Central memory CD4-positive, alpha-beta T cell (primary cell): ENCODE measurements at places on chromosomes 4 and X.

DNA sequence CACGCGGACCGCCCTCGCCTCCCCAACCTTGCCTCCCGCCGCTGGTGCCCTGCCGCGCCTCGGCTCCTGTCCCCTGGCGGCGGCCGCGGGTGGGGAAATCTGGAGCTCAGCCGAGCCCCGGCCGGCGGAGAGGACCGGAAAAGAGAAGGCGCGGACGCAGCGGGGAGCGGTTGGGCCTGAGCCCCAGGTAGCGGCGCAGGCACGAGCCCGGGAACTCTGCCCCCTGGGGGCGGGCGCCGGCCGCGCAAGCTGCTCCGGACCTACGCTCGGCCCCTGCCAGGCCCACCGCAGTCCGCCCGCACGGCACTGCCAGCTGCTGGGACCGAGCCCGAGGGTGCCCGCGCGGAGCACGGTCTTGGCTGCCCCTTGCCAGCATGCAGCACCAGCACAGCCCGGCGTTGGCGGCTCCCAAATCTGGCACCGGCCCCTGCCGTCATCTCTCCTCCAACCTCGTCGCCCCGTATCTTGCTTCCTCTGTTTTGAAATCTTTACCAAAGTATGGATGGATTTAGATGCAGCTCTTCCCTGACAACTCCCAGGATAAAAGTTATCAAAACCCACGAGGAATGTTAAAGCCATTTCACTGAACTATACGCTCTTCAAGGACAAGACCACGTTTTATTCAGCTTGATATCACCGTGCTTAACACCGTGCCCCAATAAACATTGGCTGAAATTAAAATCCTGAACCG is at the start of gene PRSS12:
PRSS12 (minus strand) TSS at position 161 of the 691 bp plus-strand sequence. CDS start 283 bp downstream, outside the sequence.
- DNase-seq = peak; percentile 31

DNA sequence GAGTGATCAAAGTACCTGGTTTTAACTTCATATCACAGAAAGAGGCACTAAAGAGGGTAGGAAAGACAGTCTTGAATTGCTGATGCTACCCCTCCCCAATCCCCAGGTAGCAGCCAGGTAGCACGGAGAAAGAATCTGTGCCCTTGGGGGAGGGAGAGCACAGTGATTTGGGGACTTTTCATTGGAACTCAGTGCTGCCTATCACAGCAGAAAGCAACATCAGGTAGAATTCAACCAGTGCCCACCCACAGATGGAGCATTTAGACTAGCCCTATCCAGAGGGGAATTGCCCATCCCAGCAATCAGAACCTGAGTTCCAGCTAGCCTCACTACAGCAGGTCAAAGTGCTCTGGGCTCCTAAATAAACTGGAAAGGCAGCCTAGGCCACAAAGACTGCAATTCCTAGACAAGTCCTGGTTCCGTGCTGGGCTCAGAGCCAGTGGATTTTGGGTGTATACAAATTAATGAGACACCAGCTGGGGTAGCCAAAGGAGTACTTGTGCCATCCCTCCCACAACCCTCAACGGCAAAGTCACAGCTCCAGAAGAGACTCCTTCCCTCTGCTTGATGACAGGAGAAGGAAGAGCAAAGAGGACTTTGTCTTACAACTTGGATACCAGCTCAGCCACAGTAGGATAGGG is 228.1 kb downstream of the THOC2 start:
- no peak for DNase-seq

DNA sequence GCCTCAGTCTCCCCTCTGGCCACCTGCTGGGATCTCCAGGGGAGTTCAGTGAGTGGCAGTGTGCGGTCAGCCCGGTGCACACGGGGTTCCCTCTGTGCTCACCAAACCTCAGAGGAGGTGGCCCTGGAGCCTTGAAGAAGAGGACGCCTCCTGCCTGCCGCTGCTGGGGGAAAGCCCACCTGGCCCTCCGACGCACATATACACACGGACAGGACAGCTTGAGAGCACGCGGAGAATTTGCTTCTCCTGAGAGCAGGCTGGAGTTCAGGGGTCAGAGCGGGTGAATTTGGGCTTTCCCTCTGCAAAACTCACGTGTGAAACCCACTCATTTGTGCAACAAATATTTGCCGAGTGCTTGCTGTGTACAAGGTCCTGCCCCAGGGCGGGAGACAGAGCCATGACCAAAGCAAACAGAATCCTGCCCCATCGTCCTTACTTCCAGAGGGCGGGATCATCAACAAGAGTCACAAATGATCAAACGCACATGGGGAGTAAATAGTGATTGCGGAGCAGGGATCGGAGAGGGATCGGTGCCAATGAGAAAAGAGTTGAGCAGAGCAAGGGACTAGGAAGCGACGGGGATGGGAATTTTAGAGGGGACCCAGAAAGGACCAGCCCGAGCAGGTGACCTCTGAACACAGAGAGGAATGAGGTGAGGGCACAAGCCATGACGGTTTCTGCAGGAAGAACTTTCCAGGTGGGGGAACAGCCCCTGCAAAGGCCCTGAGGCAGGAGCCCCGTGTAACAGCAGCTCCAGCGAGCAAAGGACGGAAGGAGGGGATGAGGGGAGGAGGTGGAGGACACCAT is 17.6 kb downstream of the BLOC1S4 start:
- DNase-seq = no peak

DNA sequence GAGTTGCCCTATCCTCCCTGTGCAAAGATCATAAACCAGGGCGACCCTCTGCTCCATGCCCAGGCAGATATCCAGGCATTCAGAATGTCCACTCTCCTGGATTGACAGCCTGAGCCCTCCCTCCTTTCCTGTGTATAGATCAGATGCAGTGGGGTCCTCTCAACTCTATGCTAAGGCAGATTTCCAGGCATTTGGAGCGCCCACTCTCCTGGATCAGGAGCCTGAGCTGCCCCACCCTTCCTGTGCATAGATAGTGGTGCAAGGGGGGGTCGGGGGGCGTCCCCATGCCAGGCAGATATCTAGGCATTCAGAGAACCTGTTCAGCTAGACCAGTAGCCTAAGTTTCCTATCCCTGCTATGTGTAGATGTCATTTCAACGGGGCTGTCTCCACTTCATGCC is 941.1 kb downstream of the PCDH19 start:
- no peak for DNase-seq

GRCh38 chr4:41202356-41202755 is 12.0 kb downstream of the APBB2 start:
- DNase-seq = no peak

- DNase-seq = no peak
Measured at GRCh38 chr4:114149-114548, 10.2 kb upstream of the ZNF718 start.

DNA sequence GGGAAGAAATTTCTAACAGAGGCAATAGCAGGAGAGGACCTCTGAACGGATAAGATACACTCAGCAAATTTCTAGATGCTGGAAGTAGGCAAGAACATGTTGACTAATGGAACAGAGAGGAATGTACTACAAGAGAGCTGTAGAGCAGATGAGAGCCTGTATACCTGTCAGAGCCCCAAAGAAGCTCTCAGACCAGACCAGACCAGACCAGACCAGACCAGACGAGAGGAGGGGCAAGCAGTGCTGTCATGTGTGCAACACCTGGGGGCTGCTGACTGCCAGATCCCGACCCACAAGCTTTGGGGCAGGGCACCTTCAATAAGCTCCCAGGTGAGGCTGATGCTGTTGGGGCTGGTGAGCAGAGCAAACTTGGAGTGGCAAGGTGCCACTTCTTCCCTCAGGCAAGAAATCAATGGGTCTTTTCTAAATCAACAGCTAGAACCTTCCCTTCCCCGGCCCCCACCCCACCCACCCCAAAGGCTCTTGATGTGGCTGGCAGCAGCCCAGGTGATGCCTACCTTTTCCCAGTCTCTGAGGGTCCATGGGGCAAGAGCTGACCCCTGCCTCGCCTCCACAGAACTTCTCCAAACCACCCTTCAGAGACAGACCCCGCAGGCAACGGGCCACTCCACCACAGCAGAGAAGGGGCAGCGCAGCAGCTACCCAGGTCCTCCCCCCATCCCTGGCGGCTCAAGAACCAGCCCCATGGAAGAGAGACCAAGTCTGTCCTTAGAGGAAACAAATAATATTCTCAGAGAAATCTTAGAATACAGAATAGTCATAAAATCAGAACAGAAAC is 32.7 kb downstream of the MECP2 start:
- no peak for DNase-seq

DNA sequence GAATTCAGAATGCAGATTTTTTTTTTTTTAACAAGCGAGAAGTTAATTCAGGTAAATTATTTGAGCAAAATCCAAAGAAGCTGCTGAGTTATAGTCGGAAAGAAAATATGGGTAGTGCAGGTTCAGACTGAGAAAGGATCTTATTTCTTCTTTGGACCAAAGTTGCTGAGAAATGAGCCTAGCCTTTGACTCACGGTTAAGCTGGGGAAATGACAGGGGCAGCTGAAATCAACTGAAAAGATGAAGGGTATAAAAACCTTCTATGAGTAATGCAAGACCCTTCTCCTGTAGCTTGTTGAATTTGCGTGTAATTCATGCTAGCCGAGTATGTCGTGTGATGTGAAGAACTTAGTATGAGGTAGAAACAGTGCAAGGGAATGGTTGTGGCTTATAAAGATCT is 63.0 kb downstream of the KIAA0232 start:
- DNase-seq = no peak

DNA sequence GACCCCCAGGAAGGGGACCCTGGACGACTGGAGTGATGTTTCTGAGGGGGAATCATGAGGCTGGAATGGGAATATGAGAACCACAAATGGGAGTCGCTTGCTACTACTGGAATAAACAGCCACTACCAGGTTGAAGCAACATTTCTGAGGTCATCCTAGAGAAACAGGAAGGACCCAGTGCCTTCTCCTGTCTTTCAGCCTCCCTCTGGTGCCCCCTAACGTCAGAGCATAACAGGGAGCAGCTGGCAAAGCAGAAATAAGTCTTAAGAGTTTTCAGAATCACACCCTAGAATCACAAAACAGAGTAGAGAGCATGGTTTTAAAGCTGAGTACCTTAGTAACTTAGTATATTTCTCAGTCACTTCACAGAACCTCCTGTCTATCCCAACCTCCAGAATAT is 347.8 kb upstream of the PITX2 start:
- DNase-seq = no peak

- DNase-seq = no peak
Measured at GRCh38 chr4:168699224-168699878, 202.5 kb downstream of the PALLD start.

DNA sequence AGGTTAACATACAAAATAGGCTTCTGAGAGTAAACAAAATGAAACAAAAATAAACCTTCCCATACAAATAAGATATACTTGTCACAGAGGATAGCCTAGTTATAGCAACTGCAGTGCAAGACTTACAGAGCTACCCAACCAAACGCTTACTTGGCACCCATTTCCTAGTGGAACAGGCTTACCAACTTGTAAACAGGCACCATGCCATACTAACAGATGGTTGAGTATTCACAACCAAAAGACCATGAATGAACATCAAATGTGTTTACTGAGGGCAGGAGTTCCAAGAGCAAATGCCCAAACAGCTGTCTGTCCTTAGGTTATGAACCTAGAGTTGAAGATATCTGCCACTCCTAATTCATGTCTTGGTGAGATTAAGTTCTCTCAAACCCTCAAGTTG is 2629.2 kb downstream of the PCDH7 start:
- DNase-seq = no peak

DNA sequence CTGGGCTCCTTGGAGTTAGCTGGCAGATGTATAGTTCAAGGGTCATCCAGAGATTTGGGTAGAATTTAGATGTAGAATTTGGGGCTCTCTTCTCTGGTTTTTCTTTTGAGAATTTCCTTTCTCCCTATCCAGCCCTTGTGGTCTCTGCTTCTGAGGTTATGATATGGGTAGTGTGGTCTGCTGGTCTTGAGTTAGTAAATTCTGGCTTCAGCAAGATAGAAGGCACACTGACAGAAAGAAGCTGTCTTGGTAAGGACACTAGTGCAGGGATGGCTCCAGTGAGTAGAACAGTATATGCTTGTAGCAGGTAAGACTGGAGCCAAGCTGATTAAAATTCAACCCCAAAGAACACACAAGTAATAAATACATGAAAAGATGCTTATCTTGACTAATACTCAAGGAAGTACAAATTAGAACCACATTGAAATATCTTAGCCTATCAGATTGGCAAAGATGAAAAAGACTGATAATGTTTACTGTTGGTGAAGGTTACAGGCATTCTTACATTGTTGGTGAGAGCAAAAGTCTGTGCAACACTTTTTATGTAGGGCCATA is 2.1 kb upstream of the IL9R start:
- no peak for DNase-seq
